ENCODE measurements at places on chromosomes 3 and 15.

DNA sequence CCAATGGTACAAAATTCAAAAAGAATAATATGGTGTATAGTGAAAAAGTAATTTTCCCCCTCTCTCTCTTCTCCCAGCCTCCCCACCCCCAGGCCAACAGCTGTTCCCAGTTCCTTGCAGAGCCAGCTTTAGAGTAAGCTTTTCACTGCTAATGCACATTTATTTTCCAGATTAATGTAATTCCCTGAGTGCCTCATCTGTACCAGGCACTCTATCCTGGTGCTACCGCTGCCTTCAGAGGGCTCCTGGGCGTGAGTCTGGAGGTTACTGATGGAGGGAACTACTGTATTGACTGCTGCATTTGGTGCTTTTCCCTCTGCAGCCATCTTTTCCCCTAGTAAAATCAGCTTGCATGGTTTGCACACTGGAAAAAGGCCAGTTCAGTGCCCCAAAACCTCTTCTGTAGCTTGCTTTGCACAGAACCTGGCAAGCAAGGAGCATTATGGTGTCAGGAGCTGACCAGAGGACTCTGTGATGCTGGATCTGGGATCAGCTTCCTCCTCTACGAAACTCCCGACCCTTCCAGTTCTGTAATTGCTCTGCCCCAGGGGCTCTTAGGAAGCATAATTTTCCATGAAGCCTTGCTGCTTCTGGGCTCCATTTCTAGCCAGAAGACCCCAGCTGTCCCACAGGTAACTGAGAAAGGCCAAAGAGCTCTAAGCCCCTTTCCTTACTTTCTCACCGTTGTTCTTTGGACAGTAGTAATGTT is 8.5 kb upstream of the USP3 start:
- no peak for DNase-seq

DNA sequence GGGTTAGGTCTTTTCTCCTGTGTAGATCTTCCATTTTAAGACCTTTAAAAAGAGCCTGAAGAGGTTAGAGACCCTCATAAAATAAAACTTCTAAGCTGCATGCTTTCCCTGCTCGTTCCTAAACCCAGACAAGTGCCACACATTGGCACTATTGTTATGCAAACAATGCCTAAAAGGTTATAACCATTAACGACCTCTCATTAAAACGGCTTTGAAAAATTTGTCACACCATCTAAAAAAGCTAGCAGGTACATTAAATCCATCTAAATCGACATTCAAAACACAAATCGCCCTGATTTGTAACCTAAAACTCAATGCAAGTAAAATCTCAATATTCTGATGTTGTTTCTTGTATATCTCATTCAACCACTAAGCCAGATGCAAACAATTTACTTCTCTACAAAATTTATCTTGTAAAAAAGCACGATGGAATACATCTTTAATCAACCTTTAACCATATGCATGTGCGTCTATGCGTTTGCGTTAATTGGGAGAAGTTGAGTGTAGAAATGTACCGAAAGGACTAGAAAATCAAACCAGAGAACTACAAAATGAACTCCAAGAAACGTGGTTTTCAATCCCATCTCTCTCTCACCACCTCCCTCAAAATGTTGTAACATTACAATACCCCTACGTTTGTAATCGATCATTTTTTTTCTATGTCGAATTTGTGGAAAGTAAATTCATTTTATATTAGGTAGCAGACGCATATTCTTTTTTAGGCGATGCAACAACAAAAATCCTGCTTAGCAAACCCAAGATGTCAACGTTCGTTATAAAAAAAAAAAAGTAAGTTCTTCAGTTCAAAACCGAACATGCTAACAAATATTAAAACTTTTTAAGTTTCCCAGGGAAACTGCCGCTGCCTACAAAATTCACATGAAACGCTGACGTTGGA is 1.2 kb downstream of the ALDH1A2 start:
- no peak for DNase-seq

DNA sequence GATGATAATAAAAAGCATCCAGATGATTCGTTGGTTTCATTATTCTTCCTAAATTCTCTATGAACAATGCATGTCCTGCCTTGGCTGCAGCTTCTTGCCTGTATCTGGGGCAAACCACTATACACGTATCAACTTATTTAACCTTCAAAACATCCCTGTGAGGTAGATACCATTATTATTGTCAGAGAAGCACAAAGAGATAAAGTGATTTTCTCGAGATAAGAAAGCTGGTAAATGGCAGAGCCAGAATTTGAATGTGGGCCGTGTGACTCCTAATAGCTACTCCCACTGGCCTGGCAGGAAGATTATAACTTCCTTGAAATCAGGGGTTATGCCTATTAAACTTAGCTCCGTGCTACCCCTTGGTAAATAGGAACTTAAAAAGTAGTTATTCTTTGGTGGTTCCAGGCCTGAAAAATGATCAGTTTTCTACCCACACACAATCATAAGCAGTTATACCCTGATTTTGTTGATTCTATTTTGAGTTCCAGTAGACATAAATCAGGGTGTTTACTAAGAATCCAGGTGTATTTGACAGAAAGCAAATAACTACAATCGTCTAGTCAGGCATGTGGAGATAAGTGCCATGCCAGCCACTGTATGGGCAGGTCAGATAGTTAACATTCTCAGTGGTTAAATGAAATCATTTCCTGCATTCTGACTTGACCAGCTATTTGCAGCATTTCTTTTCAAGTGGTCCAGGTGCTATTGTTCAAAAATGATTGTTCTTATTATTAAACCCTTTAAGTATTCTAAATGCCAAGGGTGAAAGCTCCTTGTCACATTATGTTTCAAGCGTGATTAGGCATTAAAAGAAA is 99.2 kb upstream of the LRRN1 start:
- DNase-seq = no peak

DNA sequence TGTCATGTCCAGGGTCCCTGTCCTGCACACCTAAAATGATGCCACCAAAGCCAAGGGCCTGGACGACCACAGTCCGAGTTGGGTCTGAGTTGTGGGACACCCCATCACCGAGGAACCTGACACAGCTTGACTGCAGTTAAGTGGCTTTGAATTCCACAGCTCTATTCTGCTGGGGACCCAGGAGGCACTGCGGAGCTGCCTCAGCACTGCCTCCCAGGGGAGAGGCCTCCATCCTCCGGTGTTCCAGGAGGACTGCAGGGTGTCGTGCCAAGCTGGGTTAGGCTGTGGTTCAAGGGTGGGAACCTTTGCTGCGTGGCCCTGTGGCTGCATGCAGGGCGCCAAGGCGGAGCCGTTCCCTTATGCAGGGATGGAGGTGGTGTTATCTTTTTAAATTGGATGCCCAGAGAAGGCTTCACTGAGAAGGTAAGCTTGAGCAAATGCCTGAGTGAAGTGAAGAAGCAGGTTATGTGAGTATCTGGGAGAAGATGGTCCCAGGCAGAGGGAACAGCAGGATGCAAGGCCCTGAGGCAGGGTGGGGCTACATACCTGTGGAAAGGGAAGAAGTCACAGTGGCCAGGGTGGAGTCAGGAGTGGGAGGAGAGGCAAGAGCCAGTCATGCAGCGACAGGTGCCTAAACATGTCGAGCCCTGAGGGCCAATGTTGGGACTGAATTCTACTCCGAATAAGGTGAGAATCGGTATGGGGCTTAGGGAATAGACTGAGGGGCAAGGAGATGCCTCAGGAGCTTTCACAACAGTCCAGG is 144.8 kb downstream of the TPRA1 start:
- DNase-seq = no peak

All from effector CD4-positive, alpha-beta T cell (primary cell).